DND-41 (cell line): ENCODE measurements at places on chromosomes 7 and 10.

GRCh38 chr10:120221873-120222485 lies 235.0 kb upstream of the PLPP4 start:
- DNase-seq: peak; percentile 33

DNA sequence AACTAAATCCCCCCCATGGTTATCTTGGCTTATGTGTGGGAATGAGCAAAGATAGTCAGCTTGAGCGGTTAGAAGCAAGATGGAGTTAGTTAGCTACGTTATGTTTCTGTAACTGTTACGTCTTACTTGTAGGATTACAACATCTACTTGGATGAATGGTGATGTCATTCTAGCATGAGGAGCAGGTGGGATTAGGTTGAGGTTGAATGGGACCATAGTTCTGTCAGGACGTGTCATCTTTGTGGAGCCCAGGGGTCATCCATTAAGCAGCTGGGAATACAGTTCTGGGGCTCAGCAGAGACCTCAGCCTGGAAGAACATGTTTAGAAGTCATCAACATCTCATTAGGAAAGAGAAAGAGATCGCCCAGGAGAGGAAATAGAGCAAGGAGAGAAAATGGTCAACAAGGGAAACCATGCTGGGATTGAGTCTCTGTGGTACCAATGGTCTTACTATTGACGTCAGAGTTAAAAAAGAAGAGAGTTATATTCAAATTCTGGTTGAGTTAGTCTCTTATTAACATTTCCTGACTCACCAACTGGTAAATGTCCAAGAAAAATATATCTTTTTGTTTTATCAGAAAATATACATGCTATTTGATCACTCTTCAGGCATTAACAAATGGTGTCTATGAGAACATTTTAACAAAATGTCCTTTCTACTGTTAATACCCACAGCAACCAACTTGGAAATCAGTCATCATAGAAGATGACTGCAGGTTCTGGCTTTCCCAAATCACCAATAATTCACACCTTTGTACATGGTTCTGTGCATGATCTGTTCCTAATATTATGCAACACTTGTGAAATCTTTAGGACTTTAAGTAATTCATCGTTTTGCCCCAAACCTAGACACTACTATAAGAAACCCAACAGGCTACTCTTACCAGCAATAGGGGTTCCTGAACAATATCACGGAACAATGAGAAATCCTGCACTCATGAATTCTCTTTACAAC lies 96.9 kb downstream of the KIAA1217 start:
- no peak for DNase-seq

- DNase-seq: peak; percentile 53
Observed at GRCh38 chr7:7156663-7157062, 25.7 kb upstream of the C1GALT1 start.

GRCh38 chr7:77265666-77266065 lies 66.0 kb upstream of the FGL2 start:
- DNase-seq: no peak

GRCh38 chr7:39651265-39651664 lies 27.9 kb downstream of the RALA start:
- no peak for DNase-seq

- DNase-seq: no peak
Observed at GRCh38 chr10:95697429-95697828, 3.7 kb upstream of the TCTN3 start.

DNA sequence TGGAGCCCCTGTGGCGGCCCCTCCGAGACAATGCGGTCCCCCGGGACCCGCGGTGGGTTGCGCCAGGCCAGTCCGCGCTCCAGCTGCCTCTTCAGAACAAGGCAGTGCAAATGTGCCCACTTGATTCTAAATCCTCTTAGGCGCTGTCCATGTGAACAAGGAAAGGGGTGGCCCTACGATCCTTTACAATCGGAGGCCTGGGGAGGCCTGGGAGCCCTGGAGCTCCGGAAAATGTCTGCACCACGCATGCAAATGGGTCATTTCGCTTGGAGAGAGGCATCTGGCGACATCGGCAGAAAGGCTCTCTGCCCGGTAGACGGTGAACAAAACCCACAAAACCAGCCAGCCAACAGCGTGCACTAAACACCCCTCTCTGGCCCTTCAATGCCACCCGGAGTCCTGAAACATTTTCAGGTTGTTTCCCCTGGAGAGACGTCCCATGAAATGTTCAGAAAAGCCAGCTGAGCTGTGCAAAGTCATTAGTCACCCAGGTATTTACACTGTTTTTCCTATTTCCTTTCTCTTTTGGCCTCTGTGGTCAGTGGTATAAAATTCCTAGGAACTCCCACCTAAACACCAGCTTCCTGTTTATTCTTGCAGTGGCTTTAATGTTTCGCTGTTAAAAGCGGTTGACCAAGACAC lies 102.8 kb upstream of the ZNF438 start:
- peak; percentile 56 for DNase-seq

DNA sequence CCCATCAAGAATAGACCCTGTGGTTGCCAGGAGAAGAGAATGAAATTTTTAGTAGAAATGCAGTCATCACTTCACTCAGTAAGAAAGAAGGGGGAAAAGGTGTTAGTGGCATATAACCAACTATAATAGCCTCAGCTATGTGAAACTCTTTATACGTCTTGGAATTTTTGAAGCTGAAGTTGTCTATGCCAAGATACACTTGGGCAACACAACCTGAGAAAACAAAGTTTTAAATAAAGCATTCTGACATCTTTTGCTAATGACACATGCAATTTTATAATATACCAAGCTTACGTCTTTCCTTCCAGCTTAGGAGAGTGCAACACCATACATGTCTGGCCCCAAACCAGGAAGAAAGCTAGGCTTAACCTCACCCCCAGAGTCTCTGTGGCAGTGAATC lies 40.8 kb upstream of the ZNF438 start:
- no peak for DNase-seq

- no peak for DNase-seq
Observed at GRCh38 chr10:10730471-10731043, 287.1 kb upstream of the CELF2 start.
